ENCODE measurements at places on chromosomes 13 and 19.

DNA sequence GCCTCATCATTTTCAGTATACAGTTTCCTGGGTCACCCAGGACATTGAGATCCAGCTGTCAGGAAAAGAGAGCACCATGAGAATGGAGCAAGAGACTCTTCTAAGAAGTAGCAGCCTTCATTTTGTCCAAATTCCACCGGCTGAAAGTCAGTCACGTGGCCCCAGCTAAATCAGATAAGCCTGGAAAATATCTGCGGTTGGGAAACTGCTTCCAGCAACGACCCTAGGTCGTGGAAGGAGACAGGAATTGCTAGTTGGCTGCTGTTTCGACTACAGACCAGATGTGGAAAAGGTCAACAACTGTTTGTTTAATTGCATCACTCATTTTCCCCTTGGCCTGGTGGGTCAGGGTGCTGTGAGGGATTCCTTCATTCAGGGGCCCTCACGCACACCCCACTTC lies 107.0 kb downstream of the ZNF536 start:
- peak; percentile 60 for DNase-seq
- H3K36me3 ChIP-seq: no peaks in the 10 kb centered on the region
- peaks cover 17% of the 10 kb centered on the region for H3K4me1 ChIP-seq
- H3K27me3 ChIP-seq: no peaks in the 10 kb centered on the region
- no peak overlapping the region for H3K4me3 ChIP-seq

DNA sequence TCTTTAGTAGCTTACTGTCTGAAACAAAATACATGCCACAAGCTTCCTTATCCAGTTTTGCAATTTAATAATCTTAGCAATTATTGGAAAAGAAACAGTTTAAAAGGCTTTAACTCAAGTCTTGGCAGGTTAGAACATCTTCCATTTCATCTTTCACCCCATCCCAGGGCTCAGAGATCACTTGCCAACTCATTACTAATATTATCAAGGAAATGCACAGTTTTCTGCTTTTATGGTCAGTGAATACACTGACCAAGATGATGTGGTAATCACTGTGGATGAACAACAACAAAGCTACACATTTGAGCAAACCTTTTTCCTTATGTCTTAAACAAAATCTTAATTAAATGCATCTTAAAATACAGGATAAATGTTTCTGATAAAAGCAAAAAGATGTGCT lies 48.0 kb upstream of the ITM2B start:
- H3K4me1 ChIP-seq: no peaks in the 10 kb centered on the region
- no peak overlapping the region for H3K4me3 ChIP-seq

DNA sequence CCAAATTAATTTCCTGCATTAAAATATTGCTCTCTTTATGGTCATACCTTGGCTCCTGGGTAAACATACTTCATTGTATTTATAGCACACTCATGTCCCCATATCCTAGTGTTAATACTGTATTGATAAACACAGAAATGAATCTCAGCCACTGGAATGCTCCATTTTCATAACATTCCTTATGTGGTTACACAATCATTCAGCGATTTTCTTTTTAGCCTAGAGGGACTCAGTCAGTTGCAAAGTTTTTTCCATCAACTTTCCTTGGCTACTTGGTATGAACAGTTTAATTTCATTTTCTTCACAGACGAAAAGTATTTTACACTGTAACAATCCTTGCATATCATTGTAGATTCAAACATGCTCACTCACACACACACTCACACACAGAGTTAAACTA lies 471.5 kb downstream of the FGF14 start:
- H3K36me3 ChIP-seq: no peaks in the 10 kb centered on the region
- DNase-seq: no peak
- H3K27me3 ChIP-seq: no peaks in the 10 kb centered on the region
- H3K27ac ChIP-seq: no peak overlapping the region
- H3K4me3 ChIP-seq: no peak overlapping the region
- peaks cover 9% of the 10 kb centered on the region for H3K4me1 ChIP-seq

DNA sequence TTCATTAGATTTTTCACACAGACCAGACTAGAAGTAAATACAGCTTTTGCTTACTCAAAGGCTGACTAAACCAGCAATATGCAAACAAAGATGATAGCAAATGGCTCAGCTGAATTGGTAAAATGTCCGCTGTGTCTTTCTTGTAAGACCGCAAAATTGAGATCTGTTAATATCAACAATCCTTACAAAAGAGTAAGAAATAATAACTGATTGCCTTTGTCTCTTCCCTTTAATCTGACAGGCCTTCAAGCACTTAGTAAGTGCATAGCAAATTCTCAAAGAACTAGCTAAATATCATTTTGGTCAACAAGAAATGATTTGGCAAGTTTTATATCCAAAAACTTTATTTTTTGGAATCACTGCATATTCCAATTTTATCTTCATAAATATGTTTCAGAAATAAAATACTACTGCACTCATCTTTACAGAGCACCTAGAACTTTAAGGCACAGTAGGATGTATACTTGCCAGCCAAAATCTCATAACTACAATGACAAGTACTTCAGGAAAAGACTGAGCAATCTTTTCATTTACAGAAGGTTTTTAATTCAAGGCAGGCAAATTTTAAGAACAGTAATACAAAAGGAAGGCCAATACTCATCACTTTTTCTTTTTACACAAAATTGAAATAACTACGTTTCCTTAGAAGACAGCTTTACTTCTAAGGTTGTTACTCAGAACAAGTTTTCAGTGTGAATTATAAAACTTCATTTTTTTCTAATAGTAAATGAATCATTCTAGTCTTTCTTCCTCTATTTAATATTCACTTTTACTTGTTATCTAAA lies 1.1 kb downstream of the ELF1 start:
- H3K27me3 ChIP-seq: no peaks in the 10 kb centered on the region
- no peak overlapping the region for H3K27ac ChIP-seq
- no peaks in the 10 kb centered on the region for H3K36me3 ChIP-seq
- H3K4me3 ChIP-seq: no peak overlapping the region

Data from SK-N-SH (cell line).